ENCODE measurements at places on chromosomes 16 and 17.
A peak's percentile ranks its signal among the peaks of the same experiment; 100 is the strongest.

- no peak for DNase-seq
These were observed 19.4 kb downstream of the RHOT1 start for GRCh38 chr17:32161506-32162365.

- no peak for DNase-seq
These were observed 115.3 kb downstream of the CEP112 start for GRCh38 chr17:66076546-66077190.

DNA sequence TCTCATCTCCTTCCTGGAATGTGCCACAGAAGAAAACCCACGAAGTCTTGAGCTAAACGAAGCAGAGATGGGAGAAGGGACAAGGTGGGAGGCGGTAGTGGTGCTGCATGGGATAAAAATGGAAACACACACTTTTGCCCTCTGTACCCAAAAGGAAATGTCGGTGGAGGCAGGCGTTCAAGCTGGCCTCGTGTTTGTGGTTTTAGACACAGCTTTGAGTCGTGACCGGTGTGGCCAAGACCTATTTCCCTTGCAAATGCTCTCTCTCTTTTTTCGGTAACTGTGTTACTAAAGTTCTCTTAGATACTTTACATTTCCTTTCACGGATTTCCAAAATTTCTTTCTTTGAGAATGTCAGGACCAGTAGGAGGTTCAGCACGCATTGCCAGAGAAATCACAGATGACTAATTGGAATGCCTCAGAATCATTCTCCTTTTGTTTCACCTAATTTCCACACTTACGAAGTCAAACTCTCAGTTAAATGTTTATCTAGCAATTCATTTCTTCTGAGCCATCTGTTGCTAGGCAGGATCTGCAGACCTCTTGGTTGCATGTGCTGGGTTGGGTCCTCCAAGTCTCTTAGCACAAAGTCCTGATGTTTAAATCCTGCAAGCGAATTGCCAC, 412.3 kb downstream of the MAF start:
- DNase-seq, result no peak

DNA sequence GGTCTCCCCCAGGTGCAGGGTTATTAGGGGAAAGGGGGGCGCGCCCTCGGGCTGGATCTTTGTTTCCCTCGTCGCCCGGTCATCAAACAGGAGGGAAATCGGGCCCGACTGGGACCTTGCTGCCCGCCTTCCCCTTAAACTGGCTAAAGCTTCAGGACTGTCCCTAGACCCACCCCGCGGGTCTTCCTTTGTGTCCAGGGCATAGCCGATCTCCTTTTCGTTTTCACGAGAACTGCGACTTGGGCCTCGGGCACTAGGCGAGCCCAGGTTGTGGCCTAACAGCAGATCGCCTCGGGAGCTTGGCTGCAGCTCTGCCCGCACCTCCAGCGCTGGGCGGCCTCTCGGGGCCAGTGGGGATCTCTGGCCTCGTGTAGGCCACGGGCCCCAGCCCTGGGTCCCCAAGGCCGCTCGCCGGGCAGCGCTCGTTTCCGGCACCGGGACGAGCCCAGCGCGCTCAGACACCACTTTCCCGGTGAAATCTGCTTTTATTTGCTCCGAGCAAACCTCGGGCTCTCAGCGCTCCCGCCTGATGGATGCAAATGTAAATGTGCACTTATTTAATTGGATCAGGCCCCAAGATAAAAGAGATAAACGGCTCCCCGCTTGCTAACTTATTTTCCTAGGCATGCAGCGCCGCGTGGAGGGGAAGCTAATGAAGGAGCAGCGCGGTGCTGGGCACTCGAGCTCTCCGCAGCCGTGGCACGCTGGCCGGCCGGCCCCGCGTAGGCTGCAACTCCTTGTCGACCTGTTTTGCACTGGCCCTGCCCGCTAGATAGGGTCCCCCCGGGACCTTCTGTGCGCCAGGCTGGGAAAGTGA, 7.8 kb downstream of the IRX5 start:
- DNase-seq, result no peak

- DNase-seq, result no peak
These were observed 96.2 kb downstream of the USP31 start for GRCh38 chr16:23052908-23053580.

DNA sequence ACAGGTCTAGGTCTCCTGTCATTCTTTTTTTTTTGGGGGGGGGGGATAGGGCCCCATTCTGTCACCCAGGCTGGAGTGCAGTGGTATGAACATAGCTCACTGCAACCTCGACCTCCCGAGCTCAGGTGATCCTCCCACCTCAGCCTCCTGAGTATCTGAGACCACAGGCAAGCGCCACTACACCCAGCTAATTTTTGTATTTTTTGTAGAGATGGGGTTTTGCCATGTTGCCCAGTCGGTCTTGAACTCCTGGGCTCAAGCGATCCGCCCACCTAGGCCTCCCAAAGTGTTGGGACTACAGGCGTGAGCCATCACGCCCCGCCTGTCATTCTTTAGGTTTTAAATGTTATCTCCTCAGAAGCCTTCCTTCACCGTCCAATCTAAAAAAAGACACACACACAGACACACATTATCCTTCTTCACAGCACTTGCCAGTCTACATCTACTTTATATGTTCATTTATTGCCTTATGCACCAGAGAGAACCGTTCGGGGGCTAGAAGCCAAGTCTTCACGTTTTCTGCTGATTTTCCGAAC, 694 bp downstream of the MRPL27 start:
- DNase-seq, result no peak

GRCh38 chr17:48589060-48589830, 796 bp downstream of the HOXB3 start:
- no peak for DNase-seq

DNA sequence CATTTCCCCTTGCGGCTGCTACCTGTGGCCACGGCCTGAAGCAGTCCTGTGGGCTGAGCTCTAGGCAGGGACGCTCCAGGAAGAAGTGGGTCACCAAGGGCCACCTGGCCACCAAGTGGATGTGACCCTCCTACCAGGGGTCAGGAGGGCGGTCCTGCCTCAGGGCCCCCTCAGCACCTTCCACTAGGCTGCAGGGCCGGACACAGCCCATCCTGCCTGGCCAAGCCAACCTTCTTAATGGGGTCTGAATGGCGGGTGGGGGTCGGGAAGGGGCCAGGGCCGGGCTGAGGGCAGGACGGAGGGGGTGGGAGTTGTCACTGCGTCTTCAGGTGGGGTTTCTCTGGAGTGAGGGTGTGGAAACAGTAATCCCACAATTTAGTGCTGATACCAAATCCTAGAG, 13.2 kb upstream of the MLKL start:
- DNase-seq, result peak; percentile 2

GRCh38 chr17:3965118-3965800, 1.0 kb upstream of the ATP2A3 start:
- DNase-seq, result peak; percentile 86

GRCh38 chr17:39960524-39961041, 2.2 kb upstream of the GSDMA start:
- DNase-seq, result no peak

GRCh38 chr17:32299580-32300164, 34.0 kb downstream of the RHBDL3 start:
- no peak for DNase-seq

DNA sequence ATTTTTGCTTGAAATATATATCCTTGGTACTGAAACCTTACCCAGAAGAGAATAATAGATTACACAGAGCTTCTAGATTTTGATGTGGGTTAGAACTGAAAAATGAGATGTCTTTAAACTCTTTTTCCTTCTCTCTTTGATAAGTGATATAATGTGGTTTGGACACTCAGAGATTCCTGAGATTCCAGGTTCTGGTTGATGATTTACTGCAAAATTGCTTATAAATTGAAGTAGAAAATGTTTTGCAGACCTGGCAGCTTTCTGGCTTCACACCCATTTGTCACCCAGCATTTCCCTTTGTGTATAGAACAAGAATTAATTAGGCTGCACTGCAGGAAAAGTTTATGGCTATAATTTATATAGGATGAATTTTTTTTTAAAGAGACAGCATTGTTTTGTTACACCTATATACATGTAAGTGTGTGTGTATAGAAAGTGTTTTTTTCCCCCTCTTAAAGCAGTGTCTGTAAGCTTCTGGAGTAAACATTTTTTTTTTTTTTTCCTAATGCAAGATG, 23.5 kb downstream of the AATF start:
- no peak for DNase-seq

GRCh38 chr16:63385714-63386432, 1349.6 kb upstream of the CDH8 start:
- DNase-seq, result no peak

DNA sequence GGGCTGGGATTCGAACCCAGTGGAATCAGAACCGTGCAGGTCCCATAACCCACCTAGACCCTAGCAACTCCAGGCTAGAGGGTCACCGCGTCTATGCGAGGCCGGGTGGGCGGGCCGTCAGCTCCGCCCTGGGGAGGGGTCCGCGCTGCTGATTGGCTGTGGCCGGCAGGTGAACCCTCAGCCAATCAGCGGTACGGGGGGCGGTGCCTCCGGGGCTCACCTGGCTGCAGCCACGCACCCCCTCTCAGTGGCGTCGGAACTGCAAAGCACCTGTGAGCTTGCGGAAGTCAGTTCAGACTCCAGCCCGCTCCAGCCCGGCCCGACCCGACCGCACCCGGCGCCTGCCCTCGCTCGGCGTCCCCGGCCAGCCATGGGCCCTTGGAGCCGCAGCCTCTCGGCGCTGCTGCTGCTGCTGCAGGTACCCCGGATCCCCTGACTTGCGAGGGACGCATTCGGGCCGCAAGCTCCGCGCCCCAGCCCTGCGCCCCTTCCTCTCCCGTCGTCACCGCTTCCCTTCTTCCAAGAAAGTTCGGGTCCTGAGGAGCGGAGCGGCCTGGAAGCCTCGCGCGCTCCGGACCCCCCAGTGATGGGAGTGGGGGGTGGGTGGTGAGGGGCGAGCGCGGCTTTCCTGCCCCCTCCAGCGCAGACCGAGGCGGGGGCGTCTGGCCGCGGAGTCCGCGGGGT, at the start of gene CDH1:
Gene CDH1 (plus strand): TSS at position 247 of the 684 bp plus-strand sequence. CDS start 124 bp downstream, at position 371.
- peak; percentile 100 for DNase-seq

- peak; percentile 20 for DNase-seq
These were observed 349.6 kb downstream of the KIF2B start for GRCh38 chr17:54172096-54172984.

DNA sequence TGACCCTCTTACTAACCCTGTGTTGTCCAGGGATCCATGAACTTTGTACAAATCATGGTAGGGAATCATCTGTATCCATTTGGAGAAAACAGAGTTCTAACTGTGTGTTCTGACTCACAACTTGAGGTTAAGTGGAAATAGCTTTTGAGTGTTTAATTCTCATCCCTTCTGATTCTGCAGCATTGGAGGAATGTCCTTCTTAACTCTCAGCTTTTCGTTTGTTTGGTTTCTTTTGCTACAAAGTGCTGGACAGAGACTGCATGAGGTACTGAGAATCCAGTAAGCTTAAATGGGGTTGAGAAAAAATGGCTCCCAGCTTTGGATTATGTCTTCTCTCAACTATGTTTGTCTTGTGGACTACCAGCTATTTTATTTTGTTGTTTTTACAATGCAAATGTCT, 352.1 kb upstream of the KIF2B start:
- DNase-seq, result no peak

- no peak for DNase-seq
These were observed 2.5 kb upstream of the LASP1 start for GRCh38 chr17:38867179-38867967.

DNA sequence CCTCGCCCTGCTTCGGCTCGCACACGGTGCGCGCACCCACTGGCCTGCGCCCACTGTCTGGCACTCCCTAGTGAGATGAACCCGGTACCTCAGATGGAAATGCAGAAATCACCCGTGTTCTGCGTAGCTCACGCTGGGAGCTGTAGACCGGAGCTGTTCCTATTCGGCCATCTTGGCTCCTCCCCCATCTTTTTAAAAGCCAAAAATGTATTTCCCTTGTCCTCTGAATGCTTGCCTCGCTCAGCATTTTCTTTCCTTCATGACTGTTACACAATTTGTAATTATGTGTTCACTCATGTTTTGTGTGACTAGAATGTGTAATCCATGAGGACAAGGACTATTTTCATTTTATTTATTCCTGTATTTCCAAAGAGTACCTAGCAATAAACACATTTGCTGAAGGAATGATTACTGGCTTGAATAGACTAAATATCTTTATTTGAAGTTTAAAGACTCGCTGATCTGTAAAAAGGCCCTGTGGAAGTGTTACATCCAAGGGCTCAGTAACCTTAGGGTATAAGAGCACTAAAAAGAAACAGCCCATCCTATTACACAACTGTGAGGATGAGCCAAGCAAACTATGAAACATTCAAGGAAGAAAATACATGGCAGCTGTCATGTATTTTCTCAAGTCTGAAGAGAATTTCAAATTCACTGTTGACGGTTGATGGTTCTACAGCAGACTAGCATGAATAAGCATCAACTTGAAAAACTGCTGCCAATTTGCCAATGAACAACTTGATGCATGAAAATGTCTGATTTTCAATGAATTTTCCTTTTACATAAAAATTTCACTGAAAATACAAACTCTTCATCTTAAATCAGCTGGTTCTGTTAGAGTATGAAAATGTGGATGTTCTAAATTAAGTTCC, 192.6 kb downstream of the MYO1D start:
- no peak for DNase-seq

- no peak for DNase-seq
These were observed 3.5 kb downstream of the SEC14L1 start for GRCh38 chr17:77144227-77144626.

GRCh38 chr17:50283246-50283645, 9.0 kb downstream of the TMEM92 start:
- no peak for DNase-seq

GRCh38 chr16:80027007-80027965, 426.7 kb upstream of the MAF start:
- DNase-seq, result peak; percentile 33

GRCh38 chr16:3792472-3793012, 75.2 kb upstream of the TRAP1 start:
- DNase-seq, result no peak

DNA sequence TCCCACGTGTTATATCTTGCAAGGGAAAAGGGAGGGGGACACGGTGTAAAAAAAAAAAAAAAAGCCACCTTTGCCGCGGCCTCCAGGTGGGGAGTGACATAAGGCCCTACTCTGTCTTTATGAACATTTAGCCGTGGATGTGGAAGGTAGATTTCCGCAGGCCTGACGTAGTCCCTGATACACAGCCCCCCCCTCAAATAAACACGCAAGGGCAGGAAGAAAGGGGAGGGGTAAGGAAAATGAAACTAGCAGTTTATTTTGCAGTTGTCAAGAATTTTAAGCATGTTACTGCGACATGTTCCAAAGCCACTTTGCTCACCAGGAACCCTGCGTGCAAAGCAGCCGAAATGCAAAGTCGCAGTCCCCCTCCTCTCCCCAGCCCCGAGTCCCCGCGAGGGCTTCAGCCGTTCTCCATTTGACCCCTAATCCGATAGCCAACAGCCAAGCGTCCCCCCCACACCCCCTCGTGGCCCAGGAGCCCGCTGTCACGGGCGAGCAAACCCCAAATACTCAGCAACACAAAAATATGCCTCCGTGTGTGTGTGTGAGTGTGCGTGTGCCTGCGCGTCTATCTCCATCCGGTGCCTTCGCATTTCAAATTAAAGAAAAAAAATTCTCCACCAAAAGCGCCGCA, 1.2 kb downstream of the CBX4 start:
- DNase-seq, result no peak

GRCh38 chr16:87054856-87055255, 262.3 kb downstream of the C16orf95 start:
- no peak for DNase-seq

GRCh38 chr16:12801511-12802042, 2.1 kb downstream of the CPPED1 start:
- DNase-seq, result no peak
